ENCODE measurements at places on chromosomes 11 and 22.

- no peak for DNase-seq
These were observed 58.4 kb upstream of the BID start for GRCh38 chr22:17832665-17833064.

DNA sequence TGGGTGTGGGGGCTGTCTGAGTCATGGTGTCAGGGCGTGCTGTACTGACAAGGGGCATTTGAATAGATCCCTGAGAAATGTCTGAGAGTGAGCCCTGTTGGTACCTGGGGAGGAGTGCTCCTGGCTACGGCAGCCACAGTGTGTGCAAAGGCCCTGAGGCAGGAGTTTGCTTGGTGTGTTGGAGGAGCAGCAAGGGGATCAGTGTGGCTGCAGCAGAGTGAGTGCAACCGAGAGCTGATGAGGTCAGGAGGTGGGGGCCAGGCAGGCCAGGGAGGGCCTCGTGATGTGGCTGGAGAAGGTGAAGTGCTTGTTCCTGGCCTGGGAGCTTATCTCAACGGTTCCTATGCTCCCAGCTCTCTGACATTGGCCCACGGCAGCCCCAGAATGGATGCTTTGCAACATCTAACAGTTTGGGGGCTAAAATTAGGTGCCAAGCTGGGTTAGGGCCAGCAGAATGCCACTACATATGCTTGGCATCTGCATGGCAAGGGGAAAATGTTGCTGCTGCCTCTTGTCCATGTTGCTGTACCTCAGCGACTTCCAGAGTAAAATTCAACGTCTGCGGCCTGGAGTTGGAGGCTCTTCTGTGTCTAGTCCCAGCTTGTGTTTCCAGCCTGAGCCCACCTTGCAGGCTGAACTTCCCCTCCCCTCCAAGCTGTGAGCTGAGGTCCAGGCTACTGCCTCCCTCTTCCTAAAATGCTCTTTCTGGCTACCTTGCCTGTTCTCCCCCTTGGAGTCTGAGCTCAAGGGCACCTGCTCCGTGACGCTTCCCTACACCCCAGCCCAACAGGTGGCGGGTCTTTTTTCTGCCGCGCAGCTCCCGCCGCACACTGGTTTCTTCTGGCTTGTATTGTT, 48.2 kb upstream of the MYEOV start:
- no peak for DNase-seq

- no peak for DNase-seq
These were observed 96.9 kb downstream of the PTPRJ start for GRCh38 chr11:48077251-48077650.

DNA sequence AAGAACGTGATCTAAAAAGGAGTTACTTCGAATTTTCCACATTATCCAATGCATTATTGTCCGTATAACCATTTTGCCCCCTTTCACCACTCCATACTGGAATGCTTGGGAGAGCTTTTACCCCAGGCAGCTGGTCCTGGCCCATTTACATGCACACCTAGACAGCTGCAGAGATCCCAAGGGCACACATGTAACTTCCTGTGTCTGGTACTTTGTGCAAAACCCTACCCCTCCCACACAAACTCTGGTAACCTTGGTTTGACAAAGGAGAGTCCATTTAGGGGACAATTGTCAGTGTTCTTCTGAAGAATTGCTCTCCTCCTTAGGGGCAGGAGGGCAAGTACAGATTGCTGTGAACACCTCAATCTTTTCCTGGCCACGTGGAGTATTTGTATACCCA, 57.3 kb upstream of the SORL1 start:
- DNase-seq: no peak

GRCh38 chr11:12687740-12688139, 13.5 kb downstream of the TEAD1 start:
- no peak for DNase-seq

DNA sequence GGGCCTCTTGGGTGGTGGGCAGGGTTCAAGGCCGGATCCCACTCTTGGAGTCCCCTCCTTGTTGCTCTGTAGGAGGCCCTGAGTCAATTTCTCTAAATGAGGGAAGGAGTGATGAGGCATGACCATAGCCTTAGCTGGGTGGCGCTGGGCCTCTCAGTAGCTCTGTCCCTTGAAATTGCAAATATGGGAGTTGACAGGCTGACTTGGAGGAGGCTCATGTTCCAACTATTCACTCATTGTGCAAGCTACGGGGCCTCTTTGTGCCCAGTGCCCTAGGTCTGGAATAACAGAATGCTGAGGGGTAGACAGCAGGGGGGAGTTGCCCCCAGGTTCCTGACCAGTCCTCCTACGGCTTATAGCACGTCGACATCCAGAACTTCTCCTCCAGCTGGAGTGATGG, 8.0 kb downstream of the SELENOM start:
- DNase-seq: no peak

DNA sequence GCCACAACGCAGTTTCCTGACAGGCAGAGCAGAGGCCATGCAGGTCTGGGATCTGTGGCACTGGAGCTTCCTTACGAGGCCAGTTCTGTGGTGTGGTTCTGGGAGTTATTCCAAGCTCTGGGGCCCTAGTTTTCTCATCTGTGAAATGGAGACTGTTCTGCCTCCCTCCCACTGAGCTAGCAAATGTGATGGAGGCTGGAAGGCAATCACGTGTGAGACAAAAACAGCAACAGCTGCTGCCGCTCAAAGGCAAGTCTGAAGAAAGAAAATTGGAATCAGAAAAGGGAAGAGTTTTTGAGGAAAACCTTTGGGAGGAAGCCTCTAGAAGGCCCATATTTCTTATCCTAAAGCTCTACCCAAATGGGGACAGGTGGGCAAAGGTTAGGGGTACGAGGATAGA, 8.3 kb upstream of the RIC3 start:
- no peak for DNase-seq

- peak; percentile 62 for DNase-seq
These were observed 30.4 kb downstream of the RTN4R start for GRCh38 chr22:20237480-20238440.

- DNase-seq: no peak
These were observed 51.7 kb downstream of the GAB4 start for GRCh38 chr22:16956290-16956689.

DNA sequence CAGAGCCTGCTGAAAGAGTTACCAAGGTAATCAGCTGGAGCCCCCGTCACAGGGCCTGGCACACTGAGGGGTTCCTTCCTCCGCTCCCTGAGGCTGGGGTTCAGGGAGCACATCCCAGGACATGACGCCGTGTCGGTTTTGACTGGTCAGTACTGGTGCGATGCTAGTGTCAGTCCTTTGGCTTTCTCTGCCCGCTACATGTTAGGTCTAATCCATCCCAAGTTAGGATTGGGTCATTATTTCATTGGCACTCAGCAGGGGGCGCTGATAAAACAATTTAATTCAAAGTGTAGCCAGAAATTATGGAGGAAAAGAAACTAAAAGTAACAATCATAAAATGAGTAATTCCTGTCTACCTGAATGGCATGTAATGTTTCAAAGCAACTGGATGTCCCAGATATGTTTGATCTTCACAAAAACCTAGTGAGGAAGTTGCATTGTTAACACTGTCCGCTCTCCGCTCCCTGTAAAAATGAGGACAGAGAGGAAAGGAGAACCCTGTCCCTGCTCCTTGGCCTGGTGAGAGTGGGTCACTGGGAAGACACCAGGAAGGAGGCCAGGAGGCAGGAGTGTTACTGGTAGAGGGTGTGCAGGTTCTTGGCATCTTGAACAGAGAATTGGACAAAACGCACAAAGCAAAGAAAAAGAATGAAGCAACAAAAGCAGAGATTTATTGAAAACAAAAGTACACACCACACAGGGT, 27.1 kb downstream of the TSKU start:
- no peak for DNase-seq

- no peak for DNase-seq
These were observed 38.1 kb upstream of the FAM181B start for GRCh38 chr11:82771781-82772180.

- no peak for DNase-seq
These were observed 3.1 kb downstream of the SULT4A1 start for GRCh38 chr22:43859176-43859575.

DNA sequence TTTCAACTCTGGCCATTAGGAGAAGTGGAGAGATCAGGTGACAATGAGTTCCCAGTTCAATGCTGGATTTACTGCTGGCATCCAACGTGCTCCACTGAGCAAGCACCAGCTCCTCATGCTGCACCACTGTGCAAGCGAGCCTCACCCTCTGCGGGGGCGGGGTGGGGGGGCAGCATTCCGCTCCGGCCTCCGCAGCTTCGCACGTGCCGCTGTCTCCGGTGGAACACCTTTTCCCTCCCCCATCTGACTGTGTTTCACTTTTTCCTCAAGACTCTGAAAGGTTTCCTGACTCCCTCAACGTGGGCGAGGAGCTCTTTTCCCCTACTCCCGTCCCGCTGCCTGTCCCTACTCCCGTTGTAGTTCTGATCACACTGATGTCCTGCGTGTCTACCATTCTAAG, 835 bp upstream of the RHOD start:
- DNase-seq: no peak
